ENCODE measurements at places on chromosomes 7 and 10. TPM values are rescaled to one million over a fixed set of nuclear protein-coding genes. Genes with fewer than 3 reads are reported as not detected.

GRCh38 chr7:52668435-52668834 lies 367.0 kb upstream of the POM121L12 start:
- H3K27me3 ChIP-seq: no peaks in the 10 kb centered on the region
- no peak overlapping the region for H3K27ac ChIP-seq
- DNase-seq: peak; percentile 92
- no peaks in the 10 kb centered on the region for H3K36me3 ChIP-seq
- H3K4me3 ChIP-seq: no peak overlapping the region
- H3K4me1 ChIP-seq: no peaks in the 10 kb centered on the region

DNA sequence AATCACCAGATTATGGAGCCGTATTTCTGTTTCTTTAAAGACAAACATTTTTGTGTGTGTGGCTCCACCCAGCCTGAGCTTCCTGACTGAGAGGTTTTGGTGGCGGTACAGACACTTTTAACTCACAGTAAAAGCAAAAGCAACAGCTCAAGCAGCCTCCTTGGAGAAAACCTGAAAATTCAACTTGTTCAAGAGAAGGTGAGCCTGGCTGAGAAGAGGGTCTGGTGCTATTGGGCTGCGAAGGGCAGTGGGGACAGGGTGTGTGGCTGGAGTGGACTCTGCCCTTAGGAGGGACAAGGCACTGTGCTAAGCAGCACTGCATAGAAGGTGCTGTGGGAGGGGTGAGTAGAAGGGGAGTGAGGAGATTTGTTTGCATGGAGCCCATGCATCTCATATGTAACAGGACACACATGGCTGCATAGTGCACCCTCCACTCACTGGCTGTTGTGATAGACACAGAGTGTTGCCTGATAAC lies at the start of gene GIMAP7:
Gene GIMAP7, plus strand, starts transcription at position 125 of the 475 bp plus-strand sequence. CDS start 5,103 bp downstream, outside the sequence.
- no peak within 1 kb of the TSS for H3K4me3 ChIP-seq
- no peak for DNase-seq
- peaks cover 5% of the 10 kb centered on the region for H3K27me3 ChIP-seq

Gene MACC1
- not detected for total RNA-seq

GRCh38 chr10:122363311-122363710 lies 11.2 kb upstream of the PLEKHA1 start:
- H3K27ac ChIP-seq: no peak overlapping the region
- H3K4me3 ChIP-seq: no peak overlapping the region
- peaks cover 20% of the 10 kb centered on the region for H3K4me1 ChIP-seq
- no peaks in the 10 kb centered on the region for H3K27me3 ChIP-seq
- peaks cover 6% of the 10 kb centered on the region for H3K36me3 ChIP-seq

GRCh38 chr10:71334221-71334791 lies 15.2 kb downstream of the SLC29A3 start:
- DNase-seq: no peak
- peaks cover 4% of the 10 kb centered on the region for H3K27me3 ChIP-seq
- no peaks in the 10 kb centered on the region for H3K4me1 ChIP-seq

Gene SLC29A4
- 9.7 TPM for total RNA-seq

DNA sequence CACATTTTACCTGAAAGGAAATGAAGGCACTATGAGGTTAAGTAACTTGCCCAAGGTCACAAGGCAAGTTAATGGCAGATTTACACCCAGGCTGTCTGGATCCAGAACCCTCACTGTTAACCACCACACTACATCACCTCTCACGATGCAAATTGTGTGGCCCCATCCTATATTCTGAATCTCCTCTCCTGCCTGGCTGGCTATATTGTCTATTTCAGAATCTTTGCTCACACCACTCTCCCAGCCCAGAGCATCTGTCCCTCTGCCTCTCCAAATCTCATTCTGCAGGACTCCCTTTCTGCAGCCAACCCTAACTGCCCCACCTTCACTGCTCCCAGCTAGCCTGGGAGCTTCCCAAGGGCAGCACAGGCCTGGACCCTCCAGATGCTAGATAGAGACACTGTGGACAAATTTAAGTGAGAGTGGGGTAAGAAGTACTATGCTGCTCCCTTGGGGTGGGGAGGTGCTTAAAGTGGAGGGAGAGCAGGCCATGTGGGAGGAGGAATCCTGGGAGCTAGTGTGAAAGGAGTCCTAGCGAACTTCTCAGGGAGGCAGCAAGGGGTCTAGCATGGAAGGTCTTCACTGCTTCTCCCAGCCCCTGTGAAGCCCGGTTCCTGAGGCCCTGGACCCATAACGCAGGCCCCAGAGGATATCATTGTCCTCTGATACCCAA lies 786 bp downstream of the CUEDC2 start:
- no peaks in the 10 kb centered on the region for H3K36me3 ChIP-seq
- H3K27me3 ChIP-seq: peaks cover 3% of the 10 kb centered on the region
- H3K4me3 ChIP-seq: peak overlapping the region; percentile 89

All from chondrocyte (in vitro differentiated cells).